SHP77 treated with DMSO at 0.1 percent for 48 hours (cell line): ENCODE measurements at places on chromosomes 12 and 14.

DNA sequence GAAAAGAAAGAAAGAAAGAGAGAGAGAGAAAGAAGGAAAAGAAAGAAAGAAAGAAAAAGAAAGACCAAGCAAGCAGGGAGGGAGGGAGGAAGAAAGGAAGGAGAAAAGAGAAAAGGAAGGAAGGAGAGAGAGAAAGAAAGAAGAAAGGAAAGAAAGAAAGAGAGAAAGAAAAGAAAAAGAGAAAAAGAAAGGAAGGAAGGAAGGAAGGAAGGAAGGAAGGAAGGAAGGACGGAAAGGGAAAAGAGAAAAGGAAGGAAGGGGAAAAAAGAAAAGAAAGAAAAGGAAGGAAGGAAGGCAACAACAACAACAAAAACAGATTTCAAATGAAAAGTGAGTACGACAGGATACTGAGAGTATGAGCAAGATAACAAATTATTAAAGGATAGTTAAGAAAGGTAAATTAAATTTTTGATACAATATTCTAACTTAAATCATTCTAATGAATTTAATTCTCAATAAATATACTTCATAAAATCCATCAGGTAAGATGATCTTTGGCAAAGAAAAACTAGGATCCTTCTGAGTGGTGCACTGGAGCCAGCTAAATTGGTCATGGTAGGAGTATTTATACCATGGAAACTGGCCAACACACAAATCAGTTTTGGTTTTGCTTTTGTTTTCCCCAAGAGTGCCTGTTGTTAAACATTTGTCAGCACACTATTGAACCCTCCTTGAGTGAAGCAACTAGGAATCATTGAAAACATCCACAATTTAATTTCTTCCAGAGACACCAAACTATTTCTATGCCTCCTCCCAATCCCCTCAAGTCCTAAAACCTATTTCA, 56.1 kb upstream of the DYRK2 start:
- DNase-seq, result no peak

GRCh38 chr12:23631786-23632377, 317.6 kb downstream of the SOX5 start:
- no peak for DNase-seq

GRCh38 chr12:121874071-121874470, 14.5 kb upstream of the PSMD9 start:
- no peak for DNase-seq

DNA sequence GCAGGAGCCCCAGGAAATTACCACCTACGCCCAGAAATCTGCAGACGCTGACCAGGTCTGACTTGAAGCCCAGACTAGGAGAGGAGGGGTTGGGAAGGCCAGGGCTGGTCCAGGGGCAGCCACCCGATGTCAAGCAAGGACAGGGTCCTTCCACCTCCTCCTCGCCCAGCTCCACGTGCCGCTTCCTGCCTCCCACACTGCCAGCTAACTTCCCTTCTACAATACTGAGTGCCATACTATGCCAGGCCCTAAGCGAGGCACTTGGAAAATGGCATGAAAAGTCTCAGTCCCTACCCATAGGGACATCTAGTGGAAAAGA, 71.7 kb downstream of the SETD3 start:
- no peak for DNase-seq

GRCh38 chr14:52078721-52079120, 9.9 kb upstream of the NID2 start:
- DNase-seq, result no peak

GRCh38 chr12:131732-132495, 65.3 kb downstream of the IQSEC3 start:
- DNase-seq, result no peak

- no peak for DNase-seq
Measured at GRCh38 chr12:71214511-71215285, 56.9 kb upstream of the TSPAN8 start.

DNA sequence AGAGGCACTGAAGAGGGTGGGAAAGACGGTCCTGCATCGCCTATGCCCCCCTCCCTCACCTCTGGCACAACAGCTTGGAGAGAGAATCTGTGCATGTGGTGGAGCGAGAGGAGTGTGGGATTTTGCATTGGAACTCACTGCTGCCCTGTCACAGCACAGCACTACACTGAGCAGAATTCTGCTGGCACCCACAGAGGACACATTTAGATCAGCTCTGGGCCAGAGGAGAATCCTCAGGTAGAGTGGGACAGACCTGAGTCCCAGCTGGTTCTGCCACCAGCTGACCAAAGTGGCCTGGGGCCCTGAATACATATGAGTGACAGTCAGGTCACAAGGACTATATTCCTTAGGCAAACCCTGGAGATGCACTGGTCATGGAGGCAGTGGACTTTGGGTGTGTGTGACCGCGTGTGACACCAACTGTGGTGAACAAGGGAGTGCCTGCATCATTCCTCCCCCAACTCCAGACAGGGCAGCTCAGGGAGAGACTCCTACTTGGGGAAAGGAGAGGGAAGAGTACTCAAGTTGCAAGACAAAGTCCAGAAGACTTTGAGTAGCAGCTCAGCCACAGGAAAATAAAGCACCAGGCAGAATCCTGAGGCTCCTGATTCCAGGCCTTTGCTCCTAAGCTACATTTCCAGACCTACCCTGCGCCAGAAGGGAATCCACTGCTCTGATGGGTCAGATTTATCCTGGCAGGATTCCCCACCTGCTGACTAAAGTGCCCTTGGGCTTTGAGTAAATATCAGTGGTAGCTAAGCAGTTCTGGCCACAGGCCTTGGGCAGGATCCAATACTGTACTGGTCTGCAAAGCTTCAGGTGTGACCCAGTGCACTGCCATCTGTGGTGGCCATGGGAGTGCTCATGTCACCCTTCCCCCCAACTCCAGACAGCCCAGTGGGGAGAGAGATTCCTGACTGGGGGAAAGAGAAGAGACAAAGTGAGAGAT, 10.6 kb upstream of the ACOT1 start:
- no peak for DNase-seq

GRCh38 chr14:32319368-32320049, 9.6 kb upstream of the AKAP6 start:
- DNase-seq, result no peak

DNA sequence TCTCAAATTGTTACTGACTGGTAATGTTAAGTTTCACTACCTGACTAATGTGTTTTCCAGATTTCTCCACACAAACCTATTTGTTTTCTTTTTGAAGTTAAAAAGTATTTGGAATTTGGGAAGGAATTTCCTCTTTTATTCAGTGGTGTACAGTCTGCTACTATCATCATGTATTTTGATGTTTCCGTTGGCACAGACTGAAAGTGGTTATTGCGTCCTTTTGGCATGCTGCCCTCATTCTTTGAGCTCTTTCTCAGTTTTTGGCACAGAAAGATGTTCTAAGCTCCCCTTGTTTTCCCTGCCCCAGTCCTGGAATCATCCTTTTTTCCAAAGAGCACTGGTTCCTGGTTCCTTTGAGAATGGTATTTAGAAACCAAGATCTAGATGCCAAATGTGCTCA, 31.4 kb upstream of the RTRAF start:
- DNase-seq, result no peak

- DNase-seq, result no peak
Measured at GRCh38 chr12:110913119-110914056, 7.0 kb downstream of the MYL2 start.
